ENCODE measurements at places on chromosomes 12 and 14. TPM values are rescaled to one million over a fixed set of nuclear protein-coding genes. Genes with fewer than 3 reads are reported as not detected.

The KRT5 gene
- 0.40 TPM for total RNA-seq

The TAS2R9 gene
- not detected for total RNA-seq

The SOAT2 gene
- total RNA-seq, result not detected

The KRT72 gene
- total RNA-seq, result 136 TPM

The OR11G2 gene
- total RNA-seq, result not detected

The SVOP gene
- total RNA-seq, result not detected

The RAPGEF3 gene
- total RNA-seq, result 0.23 TPM

The PTCSC3 gene
- total RNA-seq, result not detected

The CELA1 gene
- 0.66 TPM for total RNA-seq

The SLC4A8 gene
- total RNA-seq, result 9.8 TPM

The CD69 gene
- 1,541 TPM for total RNA-seq

The VIPAS39 gene
- 13.0 TPM for total RNA-seq

The CACNB3 gene
- 7.2 TPM for total RNA-seq

The TOMM20L gene
- not detected for total RNA-seq

The RBMS2 gene
- total RNA-seq, result 16.5 TPM

The AGAP2 gene
- total RNA-seq, result 54.8 TPM

The TMEM19 gene
- total RNA-seq, result 13.8 TPM

The MYF6 gene
- not detected for total RNA-seq

The ADGRD1 gene
- total RNA-seq, result 3.9 TPM

The BCL11B gene
- total RNA-seq, result 61.5 TPM

The MAP1LC3B2 gene
- total RNA-seq, result 3.3 TPM

The KRT83 gene
- not detected for total RNA-seq

The BBOF1 gene
- total RNA-seq, result 3.6 TPM

The JPH4 gene
- not detected for total RNA-seq

The ACOT4 gene
- 3.0 TPM for total RNA-seq

The RHEBL1 gene
- total RNA-seq, result 11.6 TPM

The KRT3 gene
- not detected for total RNA-seq

The GALNT6 gene
- total RNA-seq, result 38.5 TPM

The KRT73 gene
- 92.9 TPM for total RNA-seq

The PABPN1 gene
- total RNA-seq, result 226 TPM

The LALBA gene
- not detected for total RNA-seq

The MAGOHB gene
- total RNA-seq, result 13.1 TPM

The PTPN21 gene
- not detected for total RNA-seq

The LMNTD1 gene
- not detected for total RNA-seq

The STYK1 gene
- 2.4 TPM for total RNA-seq

The ATF7IP gene
- total RNA-seq, result 180 TPM

The SLC15A4 gene
- 176 TPM for total RNA-seq

The NYNRIN gene
- total RNA-seq, result 0.53 TPM

The SPATA7 gene
- 2.8 TPM for total RNA-seq

The SSPN gene
- total RNA-seq, result 0.95 TPM

The L3HYPDH gene
- 18.8 TPM for total RNA-seq

The SLC8A3 gene
- total RNA-seq, result 0.30 TPM

The EXOC3L4 gene
- not detected for total RNA-seq

The RTL1 gene
- not detected for total RNA-seq

The TPPP2 gene
- not detected for total RNA-seq

The CLEC2A gene
- total RNA-seq, result not detected

The FAM181A gene
- total RNA-seq, result not detected

The GZMH gene
- total RNA-seq, result 284 TPM

The NELL2 gene
- total RNA-seq, result 5.8 TPM
